ENCODE measurements at places on chromosomes 4 and X.

- no peak for DNase-seq
Observed at GRCh38 chrX:11589641-11590040, 76.1 kb downstream of the ARHGAP6 start.

GRCh38 chr4:48047421-48047844 lies 30.9 kb downstream of the NIPAL1 start:
- no peak for DNase-seq

- no peak for DNase-seq
Observed at GRCh38 chr4:37970702-37971101, 10.5 kb downstream of the PTTG2 start.

- no peak for DNase-seq
Observed at GRCh38 chr4:108519911-108520601, 100.3 kb upstream of the RPL34 start.

DNA sequence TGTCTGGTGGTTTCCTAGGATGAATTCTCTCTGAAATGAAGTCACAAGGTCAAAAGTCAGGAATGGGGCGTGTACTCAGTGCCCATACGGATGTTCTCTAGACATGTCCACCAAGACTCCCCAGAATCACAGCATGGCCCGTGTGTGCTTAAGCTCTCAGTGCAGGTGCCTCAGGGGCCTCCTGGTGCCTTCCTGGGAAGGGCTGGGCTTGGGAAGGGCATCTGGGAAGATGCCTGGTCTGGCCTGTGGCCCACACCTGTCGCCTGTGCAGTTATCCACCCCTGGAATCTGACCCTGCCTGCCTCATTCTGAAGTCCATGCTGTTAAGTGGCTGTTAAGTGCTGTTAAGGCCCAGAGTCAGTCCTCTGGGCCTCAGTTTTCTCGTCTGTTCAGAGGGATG lies 31.2 kb downstream of the SORCS2 start:
- DNase-seq, result no peak

DNA sequence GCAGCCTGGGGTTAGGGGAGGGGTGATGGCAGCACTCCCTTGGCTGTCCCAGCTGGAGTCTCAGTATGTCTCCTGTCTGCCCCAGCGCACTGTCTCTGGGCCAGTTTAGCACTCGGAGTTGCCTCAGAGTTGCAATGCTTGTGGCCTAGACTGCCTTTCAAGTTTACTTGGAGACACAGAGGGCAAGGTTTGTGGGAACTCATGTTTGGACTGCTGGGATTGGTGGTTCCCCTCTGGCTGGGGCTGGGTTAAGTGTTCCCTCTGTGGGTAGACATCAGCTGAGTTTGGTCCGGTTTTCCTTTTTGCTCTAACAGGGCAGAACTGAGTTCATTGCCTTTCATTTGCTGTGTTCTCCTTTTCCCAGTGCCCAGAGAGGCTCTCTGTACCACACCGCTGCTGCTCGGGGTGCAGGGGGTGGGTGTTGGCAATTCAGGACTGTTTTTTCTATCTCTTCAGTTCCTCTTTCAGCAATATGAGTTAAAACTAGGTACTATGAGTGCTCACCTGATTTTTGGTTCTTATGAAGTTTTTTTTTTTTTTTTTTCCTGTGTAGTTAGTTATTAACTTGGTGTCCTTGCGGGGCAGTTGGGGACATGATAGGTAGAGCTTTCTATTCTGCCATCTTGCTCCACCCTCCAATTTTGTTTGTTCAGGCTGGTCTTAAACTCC lies 17.2 kb downstream of the RAB33B start:
- no peak for DNase-seq

- no peak for DNase-seq
Observed at GRCh38 chrX:69010339-69010738, 154.9 kb downstream of the PJA1 start.

GRCh38 chrX:135625995-135626394 lies 87.4 kb upstream of the CT45A1 start:
- no peak for DNase-seq

DNA sequence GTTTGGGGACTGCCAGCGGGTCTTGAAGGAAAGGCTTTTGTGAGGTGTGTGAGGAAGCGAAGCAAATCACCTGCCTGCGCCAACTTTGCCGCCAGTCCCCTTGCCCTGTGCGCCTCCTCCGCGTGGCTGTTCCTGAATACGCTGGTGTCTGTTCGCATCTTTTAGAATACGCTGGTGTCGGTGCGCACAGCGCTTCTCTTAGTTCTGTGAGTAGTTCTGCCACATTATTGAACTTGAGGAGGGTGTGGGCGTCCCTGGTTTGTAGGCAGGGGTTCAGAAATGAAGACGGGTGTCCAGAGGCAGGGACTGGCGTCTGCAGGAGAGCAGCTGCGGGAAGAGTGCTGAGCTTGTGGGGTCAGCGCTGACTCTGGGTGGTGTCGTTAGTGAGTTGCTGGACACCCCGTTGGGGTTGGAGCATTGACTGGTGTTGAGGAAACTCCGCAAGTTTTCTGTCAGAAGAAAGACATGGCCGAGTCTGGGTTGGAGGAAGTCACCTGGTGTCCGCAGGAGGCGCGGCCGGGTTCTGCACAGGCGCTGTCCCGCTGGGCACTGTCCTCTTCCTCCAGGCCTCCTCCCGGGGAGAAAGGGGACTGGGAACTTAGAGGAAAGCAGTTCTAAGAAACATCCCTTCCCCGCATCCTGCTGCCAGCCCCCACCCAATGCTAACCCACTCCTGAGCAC lies 930 bp downstream of the ZNF718 start:
- no peak for DNase-seq

GRCh38 chr4:110275871-110276270 lies 77.5 kb upstream of the ELOVL6 start:
- DNase-seq, result no peak

DNA sequence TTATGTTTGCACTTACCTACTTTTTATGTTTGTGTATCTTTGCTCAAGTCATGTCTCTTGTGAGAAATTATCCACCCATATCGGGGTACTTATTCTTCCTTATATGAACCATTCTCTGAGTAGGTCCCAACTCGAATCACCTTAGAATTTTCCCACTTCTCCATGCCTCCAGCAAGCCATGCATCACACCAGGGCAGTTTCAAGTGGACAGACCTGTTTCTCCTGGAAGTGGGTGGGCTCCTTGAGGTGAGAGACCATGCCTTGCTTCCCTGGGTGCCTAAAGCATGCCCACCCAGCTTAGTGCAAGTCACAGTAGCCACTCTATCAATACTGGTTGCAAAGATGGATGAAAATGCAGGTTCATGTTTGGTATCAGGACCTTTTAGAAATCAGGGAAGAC lies 187.2 kb downstream of the KIT start:
- no peak for DNase-seq

GRCh38 chr4:109990261-109991257 lies 77.9 kb downstream of the EGF start:
- no peak for DNase-seq

- DNase-seq, result no peak
Observed at GRCh38 chr4:15130441-15130840, 128.2 kb downstream of the CPEB2 start.

GRCh38 chr4:73692701-73693100 lies 47.7 kb upstream of the CXCL8 start:
- DNase-seq, result no peak

- no peak for DNase-seq
Observed at GRCh38 chrX:11351375-11352295, 58.4 kb downstream of the AMELX start.

DNA sequence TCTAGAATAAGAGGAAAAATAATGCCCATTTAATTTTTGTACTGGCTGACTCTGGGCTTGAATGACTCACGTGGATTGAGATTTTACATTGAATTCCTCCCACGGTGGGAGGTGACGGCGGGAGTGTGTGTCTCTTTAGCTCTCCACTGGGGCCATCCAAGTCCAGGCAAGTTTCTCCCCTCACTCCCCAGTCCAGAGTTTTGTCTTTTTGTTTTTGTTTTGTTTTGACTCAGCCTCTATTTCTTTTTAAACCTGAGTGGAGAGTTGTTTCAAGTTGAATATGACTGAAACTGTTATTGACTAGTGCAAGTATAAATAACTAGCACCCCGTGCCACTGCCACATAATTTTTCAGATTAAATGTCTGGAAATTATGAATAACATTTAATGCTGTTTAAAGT lies 13.6 kb downstream of the CHST7 start:
- DNase-seq, result no peak

DNA sequence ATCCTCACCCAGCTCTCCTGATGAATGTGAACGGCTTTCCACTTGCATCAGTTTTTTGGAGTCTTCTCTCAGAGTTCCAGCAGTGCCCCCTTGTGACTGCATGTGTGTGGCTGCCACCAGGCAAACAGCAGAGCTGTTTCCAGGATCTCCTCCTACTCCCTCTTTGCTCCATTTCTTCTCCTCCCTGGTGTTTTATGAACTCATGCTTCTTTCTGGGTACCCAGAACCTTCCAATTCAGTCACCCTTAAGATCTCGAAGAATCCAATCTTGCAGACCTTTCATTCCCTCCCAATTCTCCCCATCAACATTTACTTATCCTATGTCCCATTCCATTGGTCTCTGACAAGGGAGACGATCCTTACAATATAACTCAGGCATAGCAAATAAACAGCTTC lies 6.8 kb upstream of the TCEANC start:
- DNase-seq, result peak; percentile 53

DNA sequence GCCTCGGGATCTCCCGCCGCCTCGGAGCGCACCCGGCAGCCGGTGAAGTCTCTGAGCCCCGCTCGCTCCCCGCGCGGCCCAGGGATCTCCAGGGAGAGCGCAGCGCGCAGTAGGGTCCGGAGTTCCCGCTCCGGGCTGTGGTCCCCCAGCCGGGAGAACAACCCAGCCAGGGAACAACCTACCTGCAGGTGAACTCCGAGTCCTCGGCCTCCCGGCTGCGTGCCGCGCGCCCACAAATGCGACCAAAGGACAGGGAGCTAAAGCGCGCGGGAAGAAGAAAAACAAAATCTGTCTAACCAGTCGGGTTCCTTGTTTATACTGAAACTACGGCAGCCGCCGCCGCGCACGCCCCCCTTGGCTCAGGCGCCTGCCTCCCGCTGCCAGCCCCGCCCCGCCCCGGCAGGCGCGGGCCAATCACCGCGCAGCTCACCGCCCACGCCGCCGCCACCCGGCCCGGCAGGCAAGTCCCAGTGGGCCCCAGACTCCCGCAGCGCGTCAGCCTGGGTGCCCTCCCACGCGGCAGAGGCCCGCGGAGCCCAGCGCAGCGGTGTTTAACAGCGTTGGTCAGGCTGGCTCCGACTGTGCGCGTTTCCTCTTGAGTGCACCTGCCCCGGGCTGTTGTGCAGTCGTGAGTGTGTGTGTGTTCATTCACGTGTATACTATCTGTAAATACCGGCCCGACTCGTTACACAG lies at the start of gene RASGEF1B:
Gene RASGEF1B, minus strand, starts transcription at position 320 of the 693 bp plus-strand sequence. CDS start 12,399 bp downstream, outside the sequence.
- DNase-seq, result peak; percentile 57

- no peak for DNase-seq
Observed at GRCh38 chrX:133053861-133054598, 42.9 kb downstream of the USP26 start.

DNA sequence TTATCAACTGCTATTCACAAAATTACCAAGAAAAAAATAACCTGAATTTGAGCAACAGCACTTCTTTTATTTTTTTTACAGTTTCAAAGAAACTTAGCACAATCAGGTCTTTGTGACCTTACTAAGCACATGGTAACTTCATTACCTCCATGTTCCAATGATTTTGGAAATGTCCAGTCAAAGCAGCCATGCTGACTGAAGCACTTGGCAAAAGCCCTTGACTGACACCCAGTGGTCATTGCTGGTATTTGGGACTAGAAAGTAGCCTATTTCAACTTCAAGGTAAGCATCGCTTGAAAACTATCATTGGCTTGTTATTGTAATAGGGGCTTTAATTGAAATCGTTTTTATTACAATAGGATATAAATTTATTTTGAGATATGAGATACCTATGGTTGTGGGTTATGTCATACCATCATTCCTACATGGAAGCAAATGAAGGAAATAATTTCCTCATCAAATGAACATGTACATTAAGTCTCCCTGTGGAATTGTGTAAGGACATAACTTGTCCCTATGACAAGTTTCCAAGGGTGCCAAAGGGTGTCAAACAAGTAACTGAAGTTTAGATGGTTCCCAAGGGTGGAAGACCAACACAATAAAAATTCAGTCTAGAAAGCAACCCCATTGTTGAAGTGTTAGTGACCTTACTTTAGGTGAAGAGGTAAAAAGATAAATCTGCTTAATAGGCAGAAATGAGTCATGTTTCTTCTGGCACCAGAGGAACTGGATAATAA lies 15.2 kb upstream of the ANXA10 start:
- no peak for DNase-seq

DNA sequence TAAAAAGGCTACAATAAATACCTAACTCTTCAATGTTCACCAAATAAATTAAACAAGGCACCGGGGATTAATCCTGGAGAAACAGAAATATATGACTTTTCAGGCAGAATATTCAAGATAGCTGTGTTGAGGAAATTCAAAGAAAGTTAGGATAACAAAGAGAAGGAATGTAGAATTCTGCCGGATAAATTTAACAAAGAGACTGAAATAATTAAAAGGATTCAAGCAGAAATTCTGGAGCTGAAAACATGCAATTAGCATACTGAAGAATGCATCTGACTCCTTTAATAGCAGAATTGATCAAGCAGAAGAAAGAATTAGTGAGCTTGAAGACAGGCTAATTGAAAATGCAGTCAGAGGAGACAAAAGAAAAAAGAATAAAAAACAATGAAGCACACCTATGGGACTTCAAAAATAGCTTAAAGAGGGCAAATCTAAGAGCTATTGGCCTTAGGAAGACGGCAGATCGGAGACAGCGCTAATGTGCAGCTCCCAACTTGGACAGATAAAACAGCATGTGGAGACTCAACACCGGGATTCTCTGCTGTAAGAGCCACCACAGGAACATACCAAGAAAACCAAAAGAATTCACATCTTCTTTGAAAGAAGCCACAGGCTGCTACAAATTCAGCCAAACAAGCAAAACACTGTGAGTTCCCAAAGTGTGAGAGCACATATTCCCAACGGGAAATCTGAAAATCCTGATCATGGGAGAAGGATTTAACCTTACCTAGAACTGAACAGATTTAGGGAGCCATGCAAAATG lies 1290.9 kb downstream of the PCDH18 start:
- DNase-seq, result no peak

- DNase-seq, result no peak
Observed at GRCh38 chr4:59339631-59340030, 1860.5 kb upstream of the ADGRL3 start.

DNA sequence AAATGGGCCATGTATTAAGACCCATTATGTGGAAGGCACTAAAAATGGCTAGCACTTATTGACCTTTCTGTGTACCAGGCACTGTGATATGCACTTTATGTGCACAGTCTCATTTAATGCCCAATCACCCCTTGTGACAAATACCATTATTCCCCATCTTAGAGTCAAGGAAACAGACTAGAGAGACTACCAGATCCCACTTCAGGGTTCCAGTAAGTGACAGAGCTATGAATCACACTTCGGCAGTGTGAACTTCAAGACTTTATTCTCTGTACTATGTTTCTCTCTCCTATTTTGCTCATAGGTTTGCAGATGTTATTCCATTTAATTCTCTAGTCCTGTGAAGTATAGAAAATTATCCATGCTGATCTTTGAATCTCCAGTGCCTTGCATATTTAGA lies 107.0 kb downstream of the NFKB1 start:
- DNase-seq, result no peak

- no peak for DNase-seq
Observed at GRCh38 chr4:121819216-121819965, 4.3 kb downstream of the CCNA2 start.

Measured in NCI-H2107 (cell line).